ENCODE measurements at places on chromosomes 4 and X.

DNA sequence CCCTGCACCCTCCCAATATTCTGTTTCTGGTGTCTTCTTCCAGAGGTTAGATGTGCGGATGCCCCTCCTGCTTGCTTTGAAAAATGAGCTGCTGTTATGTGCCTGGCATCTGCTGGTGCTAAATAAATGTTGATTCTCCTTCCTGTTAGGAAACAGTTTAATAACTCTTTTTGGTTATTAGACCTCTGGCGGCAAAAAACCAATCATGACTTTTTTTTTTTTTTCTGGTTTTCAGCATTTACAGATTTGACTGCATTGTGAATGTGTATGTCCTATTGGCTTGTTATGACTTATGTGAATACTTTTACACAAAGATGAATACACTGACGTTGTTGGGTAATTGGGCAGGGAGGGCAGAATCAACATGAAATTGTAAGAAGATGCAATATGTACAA, 13.6 kb upstream of the TMEM156 start:
- DNase-seq: no peak

GRCh38 chr4:68162196-68162595, 32.5 kb upstream of the TMPRSS11F start:
- DNase-seq: no peak

GRCh38 chrX:41541386-41541785, 94.2 kb downstream of the NYX start:
- DNase-seq: no peak

GRCh38 chrX:111407948-111408347, 4.0 kb downstream of the DCX start:
- no peak for DNase-seq

- no peak for DNase-seq
These were observed 407 bp downstream of the IL13RA1 start for GRCh38 chrX:118727686-118728339.

DNA sequence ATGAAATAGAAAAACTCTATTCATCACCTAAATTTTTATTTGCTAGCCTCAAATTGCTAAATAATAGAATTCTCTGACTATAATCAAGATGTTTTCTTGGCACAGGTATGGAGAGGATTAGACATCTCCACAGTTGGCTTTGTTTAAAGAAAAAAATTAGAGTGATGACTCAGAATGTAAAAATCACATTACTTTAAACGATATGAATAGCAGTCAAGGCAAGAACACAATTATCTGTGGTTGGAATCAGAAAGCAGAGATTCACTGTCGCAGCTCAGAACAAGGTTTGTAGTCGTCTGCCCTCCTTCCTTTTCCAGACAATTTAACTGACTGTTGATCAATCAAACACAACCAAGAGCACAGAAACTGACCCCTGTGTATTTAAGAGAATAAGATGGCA, 32.2 kb upstream of the CCKAR start:
- peak; percentile 14 for DNase-seq

- DNase-seq: no peak
These were observed 223.6 kb downstream of the RBMX2 start for GRCh38 chrX:130625386-130625785.

DNA sequence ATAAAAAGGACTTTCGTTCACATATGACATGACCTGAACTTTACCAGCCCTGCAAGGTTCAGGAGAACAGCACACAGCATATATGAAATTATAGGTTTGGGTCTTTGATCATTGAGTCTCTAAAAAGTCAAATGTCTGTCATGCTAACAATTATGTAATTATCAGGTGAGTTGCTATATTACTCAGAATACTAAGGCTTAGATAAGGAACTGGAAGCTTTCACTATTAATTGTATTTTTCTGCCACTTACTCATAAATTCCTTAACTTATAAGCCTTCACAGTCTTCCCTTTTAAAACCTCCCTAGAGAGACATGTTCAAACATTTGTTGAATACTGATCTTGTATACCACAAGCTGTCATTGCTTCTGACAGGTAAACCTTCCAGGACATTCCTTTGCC, 292.8 kb upstream of the MAGEB2 start:
- no peak for DNase-seq

GRCh38 chr4:112348488-112349158, 51.5 kb downstream of the ALPK1 start:
- peak; percentile 35 for DNase-seq

DNA sequence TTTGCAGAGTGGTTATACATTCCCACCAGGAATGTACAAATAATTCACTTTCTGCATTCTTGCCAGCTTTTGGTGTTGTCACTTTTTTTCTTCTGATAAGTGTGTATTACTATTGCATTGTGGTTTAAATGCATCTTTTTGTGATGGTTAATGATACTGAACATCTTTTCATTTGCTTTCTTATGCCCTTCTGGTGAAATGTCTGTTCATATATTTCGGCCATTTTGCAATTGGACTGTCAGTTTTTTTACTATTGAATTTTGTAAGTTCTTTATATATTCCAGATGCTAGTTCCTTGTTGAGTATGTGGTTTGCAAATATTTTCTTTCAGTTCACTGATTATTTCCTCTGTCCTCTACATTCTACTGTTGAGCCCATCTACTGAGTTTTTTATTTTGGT, 19.4 kb upstream of the BMP2K start:
- DNase-seq: no peak

DNA sequence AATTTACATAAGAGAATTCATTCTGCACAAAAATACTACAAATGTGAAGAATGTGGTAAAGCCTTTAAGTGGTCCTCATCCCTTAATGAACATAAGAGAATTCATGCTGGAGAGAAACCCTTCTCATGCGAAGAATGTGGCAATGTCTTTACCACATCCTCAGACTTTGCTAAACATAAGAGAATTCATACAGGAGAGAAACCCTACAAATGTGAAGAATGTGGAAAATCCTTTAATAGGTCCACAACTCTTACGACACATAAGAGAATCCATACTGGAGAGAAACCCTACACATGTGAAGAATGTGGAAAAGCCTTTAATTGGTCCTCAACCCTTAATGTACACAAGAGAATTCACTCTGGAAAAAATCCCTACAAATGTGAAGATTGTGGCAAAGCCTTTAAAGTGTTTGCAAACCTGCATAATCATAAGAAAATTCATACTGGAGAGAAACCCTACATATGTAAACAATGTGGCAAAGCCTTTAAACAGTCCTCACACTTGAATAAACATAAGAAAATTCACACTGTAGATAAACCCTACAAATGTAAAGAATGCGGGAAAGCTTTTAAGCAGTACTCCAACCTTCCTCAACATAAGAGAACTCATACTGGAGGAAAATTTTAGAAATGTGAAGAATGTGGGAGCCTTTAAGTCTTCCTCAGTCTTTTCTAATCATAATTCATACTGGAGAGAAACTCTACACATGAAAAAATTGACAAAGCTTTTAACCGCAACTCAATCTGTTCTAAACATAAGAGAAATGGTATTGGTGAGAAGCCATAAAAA, 37.4 kb downstream of the ZNF718 start:
- no peak for DNase-seq

DNA sequence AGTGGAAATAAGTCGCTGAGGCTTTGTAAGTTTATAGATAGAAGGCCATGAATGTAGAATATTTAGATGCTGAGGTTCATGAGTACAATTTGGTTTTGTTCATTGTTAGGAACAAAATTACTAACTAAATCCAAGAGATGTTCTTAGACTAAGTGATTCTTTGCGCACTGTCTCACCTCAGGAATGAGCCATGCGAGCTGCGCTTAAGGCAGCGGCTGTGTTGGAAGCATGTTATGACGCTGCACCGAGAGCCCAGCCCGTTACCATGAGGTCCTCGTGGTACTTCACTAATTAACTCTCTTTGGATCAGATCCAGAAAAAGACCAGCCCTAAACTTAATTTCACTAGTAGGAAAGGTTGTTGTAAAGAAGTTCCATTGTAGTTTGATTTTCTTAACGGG, 166.2 kb downstream of the RAPGEF2 start:
- no peak for DNase-seq

GRCh38 chr4:176587920-176588319, 204.8 kb downstream of the VEGFC start:
- DNase-seq: peak; percentile 24

GRCh38 chr4:52659722-52660261, 691 bp upstream of the USP46 start:
- DNase-seq: no peak

- DNase-seq: no peak
These were observed 111.1 kb upstream of the HTR2C start for GRCh38 chrX:114472788-114473187.

GRCh38 chr4:151948351-151949016, 187.7 kb upstream of the GATB start:
- DNase-seq: no peak

DNA sequence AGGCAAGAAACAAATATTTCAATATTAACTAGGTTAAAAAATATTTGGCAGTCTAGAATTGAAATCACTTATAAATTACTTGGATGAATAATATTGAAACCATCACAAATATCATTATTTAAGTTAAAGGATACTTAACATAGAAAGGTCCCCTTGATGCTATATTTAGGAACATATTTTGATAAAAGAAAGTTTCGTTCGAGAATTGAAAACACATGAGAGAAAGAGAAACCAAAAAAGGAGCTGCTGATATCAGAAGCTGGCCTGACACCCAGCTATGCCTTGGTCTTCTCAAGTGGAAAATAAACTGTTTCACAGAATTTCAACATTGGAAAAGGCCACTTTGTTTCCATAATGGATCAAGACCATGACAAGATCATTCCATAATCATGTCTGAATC, 762.4 kb downstream of the DMD start:
- no peak for DNase-seq

DNA sequence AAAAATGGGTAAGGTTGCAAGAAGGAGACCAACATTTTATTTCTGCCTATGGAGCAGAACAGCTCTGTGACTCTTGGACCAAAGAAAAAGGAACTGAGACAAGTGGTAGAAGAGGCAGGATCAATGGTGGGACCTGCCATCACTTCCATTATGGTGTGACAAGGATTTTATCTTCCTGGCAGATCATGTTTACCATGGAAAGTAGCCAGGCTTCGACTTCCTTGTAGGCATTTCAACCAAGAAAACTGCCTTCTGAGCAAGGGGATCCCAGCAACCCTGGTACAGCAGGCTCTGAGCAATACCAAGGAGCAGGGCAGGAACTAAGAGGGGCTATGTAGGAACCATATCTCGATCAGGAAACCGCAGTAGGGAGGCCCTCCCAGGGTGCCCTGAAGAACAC, 317.4 kb downstream of the IQCM start:
- DNase-seq: no peak

DNA sequence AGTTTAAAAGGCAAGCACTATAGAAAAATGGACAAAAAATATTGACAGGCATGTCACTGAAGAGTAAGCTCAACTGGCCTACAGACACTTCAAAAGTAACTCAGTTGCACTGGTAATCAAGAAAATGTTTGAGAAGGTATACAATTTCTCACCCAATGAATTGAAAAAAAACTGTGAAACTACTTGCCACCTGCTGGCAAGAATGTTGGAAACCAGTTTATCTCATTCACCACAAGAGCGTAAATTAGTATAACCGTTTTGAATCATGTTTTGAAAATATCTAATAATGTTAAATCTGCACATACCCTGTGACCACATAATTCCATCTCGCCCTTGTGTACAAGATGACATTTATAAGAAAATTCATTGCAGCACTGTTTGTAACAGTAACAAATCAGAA, 31.7 kb downstream of the TXK start:
- DNase-seq: no peak

GRCh38 chr4:76758290-76758882, 139.6 kb downstream of the SOWAHB start:
- no peak for DNase-seq

DNA sequence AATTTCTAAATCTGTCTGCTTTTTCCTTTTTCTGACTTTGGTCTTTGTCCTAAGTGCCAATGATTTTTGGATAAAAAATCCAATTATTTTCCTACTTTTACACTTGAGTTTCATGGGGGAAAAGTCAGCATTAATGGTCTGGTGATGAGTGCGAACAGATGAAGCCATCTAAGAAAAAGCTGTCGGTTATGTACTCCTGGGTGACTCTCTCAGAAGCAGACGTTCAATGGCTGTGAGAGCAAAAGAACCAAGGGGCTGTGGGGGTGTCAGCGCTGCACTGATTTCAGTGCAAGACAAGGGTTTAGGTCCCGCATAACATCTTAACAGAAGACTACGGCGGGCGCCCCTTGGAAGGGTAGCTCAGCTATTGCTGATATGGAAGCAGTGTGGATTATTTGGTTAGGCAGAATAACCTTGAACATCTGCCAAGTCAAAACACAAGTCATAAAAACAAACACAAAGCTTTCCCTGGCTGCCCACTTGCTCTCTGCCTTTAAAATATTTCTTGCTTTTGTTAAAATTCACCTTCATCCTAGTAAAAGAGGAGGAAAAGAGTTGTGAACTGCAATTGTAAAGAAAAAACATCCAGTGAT, 240.5 kb downstream of the MAML3 start:
- DNase-seq: no peak

GRCh38 chrX:55742649-55743048, 25.1 kb downstream of the RRAGB start:
- DNase-seq: no peak

DNA sequence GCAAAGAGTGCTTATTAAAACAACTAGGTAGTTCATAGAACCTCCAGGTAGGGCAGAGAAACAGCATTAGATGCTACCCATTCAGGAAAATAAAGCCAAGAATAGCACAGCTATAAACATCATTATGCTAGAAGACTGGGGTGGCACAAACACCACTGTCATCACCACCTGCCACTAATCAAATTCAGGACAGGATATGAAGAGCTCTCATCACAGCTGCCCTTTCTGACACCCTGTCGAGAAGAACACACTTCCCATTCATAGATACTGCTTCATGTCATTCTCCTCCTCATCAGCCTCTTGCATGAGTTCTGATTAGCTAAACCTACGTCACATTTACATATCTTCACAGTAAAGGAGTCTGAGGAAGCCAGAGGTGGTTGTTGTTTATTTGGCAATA, 692.3 kb upstream of the HS3ST1 start:
- no peak for DNase-seq

GRCh38 chr4:28518561-28519165, 1658.0 kb downstream of the STIM2 start:
- no peak for DNase-seq

GRCh38 chrX:143669395-143669794, 33.5 kb upstream of the SLITRK4 start:
- no peak for DNase-seq

GRCh38 chr4:184408021-184408683, 66.2 kb downstream of the IRF2 start:
- DNase-seq: peak; percentile 40

- DNase-seq: no peak
These were observed 416.2 kb upstream of the PRKX start for GRCh38 chrX:4129626-4130025.

DNA sequence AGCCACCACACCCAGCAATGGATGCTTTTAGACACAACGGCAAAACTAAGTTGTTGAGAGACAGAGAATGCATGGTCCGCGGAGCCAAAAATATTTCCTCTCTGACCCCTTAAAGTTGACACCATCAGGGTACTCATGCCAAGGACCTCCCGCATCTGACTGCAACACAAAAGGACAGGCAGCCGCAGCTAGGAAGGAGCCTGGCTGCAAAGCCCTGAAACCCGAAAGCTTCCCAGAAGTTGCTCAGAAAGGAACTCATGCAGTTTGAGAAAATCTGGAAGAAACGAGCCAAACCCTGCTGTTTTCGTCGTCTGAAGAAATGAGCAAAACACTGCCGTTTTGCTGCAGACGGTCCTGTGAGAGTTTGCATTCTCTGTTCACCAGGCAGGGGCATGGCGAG, 16.5 kb downstream of the DHRSX start:
- no peak for DNase-seq

- no peak for DNase-seq
These were observed 66.1 kb downstream of the FMR1NB start for GRCh38 chrX:148047200-148047599.
